ENCODE measurements at places on chromosomes 2 and 18. TPM values are rescaled to one million over a fixed set of nuclear protein-coding genes. Genes with fewer than 3 reads are reported as not detected.

ATP5F1A gene
- total RNA-seq: 225 TPM

MSTN gene
- not detected for total RNA-seq

DOK6 gene
- not detected for total RNA-seq

POTEJ gene
- not detected for total RNA-seq

DNA sequence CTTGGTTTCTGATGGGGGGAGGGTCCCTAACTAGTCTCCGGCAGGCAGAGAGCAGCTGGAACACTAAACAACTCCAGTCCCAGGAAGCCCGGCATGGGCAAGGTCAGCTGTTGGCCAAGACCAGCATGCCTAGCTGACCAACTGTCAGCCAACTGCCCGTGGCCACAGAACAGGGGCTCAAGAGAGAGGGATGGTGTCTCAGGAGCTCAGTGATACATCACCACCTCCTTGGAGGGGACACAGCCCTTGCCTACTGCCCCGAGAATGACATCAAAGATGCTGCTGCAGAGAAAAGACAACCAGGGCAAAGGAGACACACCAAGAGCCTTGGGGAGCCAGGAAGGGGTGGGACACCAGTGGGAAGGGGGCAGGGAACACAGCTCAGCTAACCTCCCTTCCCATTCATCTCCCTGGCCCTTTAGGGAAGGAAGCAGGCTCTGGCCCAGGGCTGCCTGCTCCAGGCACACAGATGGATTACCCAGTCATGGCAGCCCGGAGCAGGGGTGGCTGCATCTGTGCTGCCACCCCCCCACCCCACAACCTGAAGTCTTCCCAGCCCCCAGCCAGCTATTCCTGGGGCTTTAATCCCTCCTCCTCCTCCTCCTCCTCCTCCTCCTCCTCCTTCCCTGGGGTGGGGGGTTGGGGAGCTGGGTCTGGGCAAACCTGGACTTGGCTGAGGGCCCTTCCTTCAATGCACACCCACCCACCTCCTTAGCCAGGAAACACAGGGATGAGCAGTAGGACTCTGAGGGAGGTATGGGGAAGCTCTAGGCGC, 1.9 kb downstream of the BIN1 start:
- no peak for DNase-seq

CABYR gene
- 1.3 TPM for total RNA-seq

ALLC gene
- total RNA-seq: not detected

TSPYL6 gene
- not detected for total RNA-seq

- no peak for DNase-seq
These were observed 54.0 kb downstream of the PELI1 start for GRCh38 chr2:64090264-64090663.

GRCh38 chr18:48836806-48837615, 113.8 kb downstream of the SMAD7 start:
- no peak for DNase-seq

DNA sequence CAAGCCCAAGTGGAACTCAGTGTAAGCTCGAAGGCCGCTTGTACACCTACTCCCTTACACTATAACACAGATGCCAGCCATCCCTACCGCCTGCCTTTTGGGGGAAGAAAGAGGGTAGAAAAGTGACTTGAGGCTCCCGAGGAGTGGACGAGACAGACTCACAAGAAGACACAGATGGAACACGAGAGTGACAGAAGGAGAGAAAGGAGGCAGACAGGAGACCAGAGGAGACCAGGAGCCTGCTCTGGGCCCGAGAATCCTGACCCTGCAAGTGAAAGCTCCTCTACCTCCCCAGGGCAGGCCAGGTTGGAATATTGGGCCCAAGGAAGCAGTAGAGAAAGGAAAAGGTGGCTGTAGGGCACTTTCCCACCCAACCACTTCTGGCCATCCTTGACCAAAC, 23.4 kb upstream of the TNS1 start:
- DNase-seq: no peak

CCL20 gene
- total RNA-seq: 2.6 TPM

- no peak for DNase-seq
These were observed 176.8 kb upstream of the GLI2 start for GRCh38 chr2:120558847-120559246.

NPPC gene
- total RNA-seq: not detected

GRCh38 chr18:45066210-45066609, 385.5 kb downstream of the SETBP1 start:
- no peak for DNase-seq

MC5R gene
- total RNA-seq: not detected

DNA sequence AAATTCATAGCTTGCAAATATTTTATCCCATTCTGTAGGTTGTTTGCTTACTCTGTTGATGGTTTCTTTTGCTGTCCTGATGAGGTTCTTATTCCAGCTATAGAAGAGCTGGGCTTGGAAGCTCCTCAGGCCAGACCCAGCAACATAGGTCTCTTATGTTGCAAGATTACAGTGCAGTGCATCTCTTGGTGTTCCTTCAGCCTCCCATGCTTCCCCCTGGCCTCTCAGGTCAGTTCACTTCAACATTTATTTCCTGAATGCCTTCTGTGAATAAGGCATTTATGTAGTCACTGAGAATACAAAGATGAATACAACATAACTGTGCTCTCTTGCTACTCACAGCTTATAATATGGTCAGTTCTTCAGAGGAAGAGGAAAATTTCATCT, 179.0 kb upstream of the SLC39A10 start:
- DNase-seq: no peak

DNA sequence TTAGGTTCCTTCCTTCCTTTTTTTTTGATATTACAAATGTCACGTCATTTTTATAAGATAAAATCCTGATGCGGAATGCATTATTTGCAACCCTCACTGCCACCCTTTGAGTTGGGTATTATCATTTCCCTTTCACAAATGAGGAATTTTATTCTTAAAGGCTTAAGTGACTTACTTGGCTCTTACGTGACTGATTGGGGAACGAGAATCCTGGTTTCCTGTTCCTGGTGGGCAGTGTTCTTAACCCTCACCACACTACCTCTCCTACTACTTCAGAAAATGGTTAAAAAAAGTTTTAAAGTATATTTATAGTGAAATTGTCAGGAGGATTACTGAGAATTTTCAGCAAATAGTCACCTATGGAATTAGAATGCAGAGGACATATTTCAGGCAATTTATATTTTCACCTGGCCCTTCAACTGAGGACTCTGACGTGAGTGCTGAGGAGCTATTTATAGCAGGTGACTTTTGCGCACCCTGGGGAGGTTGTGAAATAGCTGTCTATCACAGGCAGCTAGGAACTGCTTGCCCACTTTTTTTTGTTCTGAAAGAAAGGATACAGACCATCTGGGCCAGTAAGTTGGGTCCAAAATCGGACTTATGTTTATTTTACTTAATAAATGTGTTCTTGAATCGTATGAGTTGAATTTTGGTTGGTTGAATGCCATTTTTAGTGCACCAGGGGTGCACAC, 18.7 kb upstream of the RASGRP3 start:
- no peak for DNase-seq

DNA sequence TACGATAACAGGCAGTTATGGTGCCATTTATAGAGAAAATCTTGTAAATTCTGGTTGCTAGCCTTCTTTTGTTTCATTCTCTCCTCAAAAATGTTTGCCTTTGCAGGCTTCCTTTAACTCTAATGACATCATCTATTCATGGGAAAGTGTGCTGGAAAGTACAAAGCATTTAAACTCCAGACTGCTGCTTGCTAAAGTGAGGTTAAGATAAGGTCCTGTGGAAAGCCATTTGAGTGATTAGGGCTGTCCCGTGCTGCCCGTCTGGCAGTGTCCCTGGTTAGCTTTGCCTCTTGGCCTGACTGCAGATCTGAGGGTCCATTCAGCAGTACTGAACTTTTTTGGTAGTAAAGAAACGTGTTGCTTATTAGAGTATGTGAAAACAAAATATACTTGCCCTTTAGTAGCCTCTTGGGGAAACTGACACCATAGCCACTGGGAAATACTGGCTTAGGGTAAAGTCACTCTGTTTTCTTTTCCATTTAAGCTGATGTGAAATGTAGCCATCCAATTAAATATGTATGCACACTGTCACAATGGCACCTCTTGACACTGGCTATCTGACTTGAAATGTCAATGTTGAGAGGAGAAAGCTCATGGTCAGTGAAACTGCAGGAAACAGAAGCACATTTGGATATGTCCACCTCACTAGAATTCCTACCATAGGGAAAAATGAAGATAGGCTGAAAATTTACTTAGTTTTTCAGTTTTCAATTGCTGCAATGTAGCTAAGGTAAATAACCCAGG, 321.5 kb downstream of the SLC8A1 start:
- no peak for DNase-seq

HNMT gene
- total RNA-seq: 0.32 TPM

- DNase-seq: no peak
These were observed 17.8 kb downstream of the CRIM1 start for GRCh38 chr2:36373149-36373926.

GRCh38 chr2:20496076-20496872, 49.4 kb downstream of the RHOB start:
- no peak for DNase-seq

DNA sequence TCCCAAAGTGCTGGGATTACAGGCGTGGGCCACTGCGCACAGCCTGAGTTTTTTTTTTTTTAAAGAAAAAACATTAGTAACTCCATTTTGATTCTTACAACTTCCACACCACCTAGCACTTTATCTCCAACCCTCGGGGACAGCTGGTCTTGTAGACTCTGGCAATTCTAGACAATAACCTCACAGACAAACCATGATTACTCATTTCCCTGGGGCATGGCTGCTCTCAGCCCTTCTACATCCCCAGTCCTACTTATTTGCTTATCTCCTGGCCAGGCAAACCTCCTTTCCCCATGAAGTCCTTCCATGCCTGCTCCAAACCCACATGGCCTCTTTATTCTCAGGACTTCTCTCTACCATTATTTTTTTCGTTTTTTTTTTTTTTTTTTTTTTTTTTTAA, 91.1 kb downstream of the ACTR3 start:
- no peak for DNase-seq

- no peak for DNase-seq
These were observed 193.0 kb downstream of the RAB3GAP1 start for GRCh38 chr2:135245071-135245470.

INPP1 gene
- total RNA-seq: 3.2 TPM

GRCh38 chr2:219713110-219713509, 85.7 kb downstream of the SLC4A3 start:
- no peak for DNase-seq

GRCh38 chr2:57434972-57435371, 611.6 kb upstream of the VRK2 start:
- no peak for DNase-seq

DNA sequence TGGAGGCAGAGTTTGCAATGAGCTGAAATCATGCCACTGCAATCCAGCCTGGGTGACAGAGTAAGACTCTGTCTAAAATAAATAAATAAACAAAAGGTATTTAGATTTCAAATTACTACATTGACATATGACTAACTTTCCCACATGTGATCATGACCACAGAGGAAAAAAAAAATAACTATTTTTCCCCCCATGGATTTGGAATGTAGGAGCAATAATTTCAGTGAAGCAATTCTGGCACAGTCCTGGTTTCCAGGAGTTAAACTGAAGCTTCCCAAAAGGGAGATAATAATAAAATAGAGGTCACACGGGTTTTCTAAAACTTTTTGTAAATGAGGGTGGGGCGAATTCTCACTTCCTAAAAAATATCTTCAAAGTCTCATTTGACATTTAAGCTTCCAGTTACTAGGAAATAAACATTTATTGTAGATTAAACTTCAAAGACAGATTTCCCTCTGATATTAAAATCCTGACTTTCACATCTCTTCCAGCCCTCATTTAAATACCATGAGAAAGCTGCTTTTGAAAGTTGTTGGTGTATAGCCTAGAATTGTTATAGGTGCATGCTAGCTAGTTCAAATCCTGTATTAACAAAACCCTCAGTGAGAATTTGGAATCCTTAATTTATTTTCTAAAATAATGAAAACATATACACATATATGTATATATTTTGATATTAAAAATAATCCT, 20.7 kb downstream of the SLC19A3 start:
- no peak for DNase-seq

GRCh38 chr2:88342749-88343148, 109.7 kb downstream of the FOXI3 start:
- DNase-seq: no peak

DNA sequence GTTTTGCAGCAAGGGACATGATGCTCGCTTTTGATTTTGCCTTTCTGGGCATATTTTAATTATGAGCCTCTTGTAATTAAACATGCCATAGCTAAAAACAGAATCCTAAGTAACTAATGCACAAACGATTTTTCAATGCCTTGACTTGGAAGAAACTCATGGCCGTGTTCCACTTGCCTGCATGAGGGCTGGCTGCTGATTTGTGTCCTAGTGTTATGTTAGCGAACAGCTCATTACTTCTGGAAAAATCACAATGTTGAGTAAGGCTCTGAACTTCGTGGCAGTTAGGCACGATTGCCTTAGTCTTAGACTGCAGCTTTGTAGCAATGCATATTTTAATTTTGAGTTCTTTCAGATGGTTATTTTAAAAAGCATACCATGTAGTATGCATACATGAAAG, 4.5 kb downstream of the THSD7B start:
- no peak for DNase-seq

DNA sequence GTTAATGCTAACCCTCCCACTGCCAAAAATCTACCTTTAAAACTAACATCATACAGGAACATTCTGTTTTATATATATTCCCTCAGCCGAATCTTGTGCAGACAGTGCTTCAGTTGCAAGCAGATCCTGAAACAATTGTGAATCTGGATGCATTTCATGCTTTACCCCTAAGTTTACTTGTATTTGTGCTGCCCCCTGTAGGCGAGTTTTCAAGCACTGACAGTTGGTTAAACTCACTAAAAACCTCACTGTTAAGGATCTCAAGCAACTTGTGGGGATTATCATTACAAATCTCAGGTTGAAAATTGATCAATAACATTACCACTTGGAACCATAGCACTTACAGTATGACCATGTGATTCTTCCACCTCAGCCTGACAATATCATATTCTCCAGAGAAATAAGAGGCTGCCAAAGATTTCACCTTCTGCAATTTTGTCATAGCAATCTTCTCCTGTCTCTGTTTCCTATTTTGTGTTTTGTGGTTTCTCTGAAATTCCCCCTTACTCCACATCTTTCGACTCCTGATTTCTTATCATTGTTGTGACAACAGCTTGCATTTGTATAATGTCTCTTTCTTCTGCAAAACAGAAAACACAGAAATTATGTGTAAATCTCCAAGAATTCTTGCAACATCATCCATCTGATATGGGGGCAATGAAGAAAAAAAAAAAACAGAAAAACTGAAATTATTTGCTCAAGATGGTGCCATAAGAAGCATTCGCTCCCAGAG, 354.6 kb upstream of the SETBP1 start:
- DNase-seq: no peak

DNA sequence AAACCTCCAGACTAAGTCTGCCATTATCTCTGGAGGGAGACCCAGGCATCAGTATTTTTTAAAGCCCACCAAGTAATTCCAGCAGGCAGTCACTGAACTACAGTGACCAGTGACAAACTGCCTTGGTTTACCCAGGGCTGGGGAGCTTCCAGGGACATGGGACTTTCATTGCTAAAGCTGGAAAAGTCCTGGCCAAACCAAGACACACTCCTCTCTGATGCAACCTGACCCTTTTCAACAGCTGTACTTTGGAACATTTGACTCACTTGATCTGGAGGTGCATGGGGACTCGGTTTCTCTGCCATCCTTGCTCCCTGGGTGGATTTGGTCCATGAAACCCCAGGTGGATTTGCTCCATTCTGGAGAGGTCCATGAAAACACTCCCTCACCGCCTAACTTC, 7.0 kb downstream of the MRO start:
- no peak for DNase-seq

ZBTB7C gene
- not detected for total RNA-seq
